HCEC 1CT (cell line): ENCODE measurements at places on chromosomes 4 and X.
A peak's percentile ranks its signal among the peaks of the same experiment; 100 is the strongest.

DNA sequence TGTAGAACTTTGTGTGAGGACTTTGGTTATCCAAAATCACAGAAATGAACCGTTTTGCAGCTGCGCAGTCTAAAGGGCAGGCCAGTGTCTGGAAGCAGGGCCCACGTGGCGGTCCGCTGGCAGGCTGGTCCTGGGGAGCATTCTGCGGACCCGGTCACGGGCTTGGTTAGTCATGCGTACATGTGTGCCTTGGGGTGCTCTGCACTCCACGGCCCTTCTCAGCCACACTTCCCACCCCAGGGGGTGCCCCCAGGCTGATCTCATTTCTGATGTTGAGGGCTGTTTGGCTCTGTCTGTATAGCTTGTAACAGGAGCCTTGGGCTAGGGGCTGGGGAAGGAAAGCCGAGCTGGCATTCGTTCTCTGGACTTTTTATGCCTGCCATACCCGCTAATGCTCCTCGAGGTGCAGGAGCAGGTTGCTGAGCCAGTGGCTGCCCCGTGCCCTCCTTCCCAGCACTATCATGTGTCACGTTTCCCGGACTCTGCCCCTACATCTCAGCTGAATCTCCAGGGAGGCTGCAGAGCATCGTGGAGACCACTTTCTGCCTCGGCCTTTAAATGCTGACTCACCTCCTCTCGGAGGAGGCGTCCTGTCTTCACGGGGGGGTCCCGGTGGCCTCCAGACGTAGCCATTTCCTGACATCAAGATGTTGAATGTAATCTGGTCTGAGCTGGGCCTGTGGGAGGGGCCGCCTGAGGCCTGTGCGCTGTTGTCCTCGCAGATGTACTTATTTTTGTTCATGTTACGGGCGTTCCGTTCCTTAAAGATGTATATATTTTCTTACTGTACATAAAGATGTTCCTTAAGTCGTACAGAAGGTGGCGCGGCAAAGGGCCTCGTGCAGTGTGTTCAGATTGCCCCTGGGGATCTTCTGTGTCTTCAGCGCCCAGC, 11.4 kb upstream of the TADA2B start:
- DNase-seq, result no peak

DNA sequence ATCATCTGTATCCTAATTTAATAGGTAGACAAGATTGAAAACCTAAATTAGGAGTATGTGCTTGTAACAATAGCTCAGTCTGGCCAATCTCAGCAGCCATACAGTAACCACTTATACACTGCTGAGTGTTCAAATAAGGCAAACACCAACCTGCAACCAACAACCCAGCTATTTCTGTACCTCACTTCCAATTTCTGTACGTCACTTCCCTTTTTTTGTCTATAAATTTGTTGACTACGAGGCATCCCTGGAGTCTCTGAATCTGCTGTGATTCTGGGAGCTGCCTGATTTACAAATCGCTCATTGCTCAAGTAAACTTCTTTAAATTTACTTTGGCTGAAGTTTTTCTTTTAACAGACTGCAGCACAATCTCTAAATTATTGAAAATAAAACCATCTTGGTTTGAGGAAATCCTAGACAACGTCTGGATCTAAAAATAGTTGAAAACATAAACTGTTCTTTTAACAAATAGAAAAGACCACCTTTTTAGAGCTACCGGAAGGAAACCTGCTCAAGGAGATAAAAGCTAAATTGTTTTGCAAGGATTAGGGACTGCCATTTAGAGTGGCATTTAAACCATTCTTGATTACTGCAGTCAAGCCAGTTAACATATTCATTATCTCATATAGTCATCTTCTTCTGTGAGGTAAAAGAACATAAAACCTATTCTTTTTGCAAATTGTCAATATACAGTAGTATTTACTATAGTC, 778.1 kb downstream of the SH3BGRL start:
- DNase-seq, result no peak

GRCh38 chr4:29734343-29735213, 985.6 kb upstream of the PCDH7 start:
- no peak for DNase-seq

DNA sequence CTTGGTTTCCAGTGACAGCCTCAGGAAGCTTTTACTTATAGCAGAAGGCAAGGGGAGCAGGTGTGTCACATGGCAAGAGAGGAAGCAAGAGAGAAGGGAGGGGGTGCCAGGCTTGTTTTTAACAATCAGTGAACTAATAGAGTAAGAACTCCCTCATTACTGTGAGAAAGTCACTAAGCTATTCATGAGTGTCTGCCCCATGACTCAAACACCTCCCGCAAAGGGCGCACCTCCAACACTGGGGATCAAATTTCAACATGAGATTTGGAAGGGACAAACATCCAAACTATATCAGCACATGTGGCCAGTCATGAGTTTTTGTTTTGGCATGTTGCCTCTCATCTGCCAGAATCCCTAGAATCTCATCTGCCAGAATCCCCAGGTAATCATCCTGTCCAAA, 183.5 kb upstream of the C1QTNF7 start:
- peak; percentile 62 for DNase-seq

GRCh38 chr4:80446248-80446647, 110.7 kb downstream of the CFAP299 start:
- no peak for DNase-seq

- DNase-seq, result no peak
These were observed 581.8 kb downstream of the NLGN4X start for GRCh38 chrX:5646818-5647217.

- no peak for DNase-seq
These were observed 495.3 kb downstream of the UBE2NL start for GRCh38 chrX:144379156-144379555.

GRCh38 chr4:147303174-147303872, 177.6 kb upstream of the EDNRA start:
- no peak for DNase-seq

DNA sequence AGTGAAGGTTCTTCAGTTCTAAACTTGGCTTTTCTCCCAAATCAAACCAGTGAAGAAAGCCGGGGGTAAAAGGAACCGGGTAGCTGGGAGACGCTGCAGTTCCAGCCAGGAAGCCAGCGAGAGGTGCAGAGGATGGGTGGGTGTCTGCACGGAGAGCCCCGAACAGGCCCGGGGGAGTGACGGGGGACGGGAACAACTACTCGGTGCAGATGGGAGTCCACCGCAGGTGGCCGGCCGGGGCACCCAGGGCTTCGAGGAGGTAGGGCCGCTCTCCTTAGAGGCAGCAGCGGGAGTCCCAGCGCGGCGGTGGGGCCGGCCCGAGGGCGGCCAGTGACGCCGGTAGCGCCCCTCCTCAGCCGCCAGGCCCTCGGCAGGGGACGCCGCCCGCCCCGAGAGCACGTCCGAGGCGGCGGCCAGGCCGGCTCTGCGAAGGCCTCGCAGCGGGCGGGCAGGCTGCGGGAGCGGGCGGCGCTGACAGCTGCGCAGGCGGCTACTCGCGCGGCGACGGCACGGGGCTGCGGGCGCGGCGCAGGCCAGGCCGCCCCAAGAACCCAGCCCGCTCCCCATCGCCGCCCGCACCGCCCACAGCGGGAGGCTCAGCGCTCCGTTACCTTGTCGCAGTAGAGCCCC, 449 bp downstream of the FBXL5 start:
- peak; percentile 24 for DNase-seq

DNA sequence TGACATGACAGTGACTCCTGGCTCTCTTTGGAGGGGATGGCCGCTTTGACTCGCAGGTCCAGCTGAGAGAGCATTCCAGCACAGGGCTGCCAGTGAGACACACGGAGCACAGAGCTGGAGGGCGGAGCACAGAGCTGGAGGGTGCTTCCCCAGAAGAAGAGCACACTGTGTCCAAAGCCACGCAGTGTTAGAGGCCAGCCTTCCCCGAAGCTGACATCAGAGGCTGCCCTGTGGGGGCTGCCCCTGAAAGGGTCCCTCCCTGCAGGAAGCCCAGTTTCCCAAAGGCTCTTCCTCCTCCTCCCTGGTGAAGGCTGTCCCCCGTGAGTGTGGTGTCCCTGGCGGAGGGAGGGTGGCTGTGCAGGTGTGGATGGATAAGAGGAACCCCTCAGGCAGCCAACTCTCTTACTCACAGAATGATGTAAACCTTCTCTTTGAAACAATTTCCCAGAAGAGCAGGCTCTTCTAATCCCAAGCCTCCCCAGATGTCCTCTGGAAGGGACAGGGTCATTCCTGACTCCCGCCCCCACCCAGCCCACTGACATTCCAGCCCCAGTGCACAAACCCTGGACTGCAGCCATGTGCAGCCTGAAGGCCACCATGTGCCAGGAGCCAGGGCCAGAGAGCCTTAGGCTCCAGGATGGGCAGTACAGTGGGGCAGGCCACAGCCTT, 53.4 kb downstream of the PSAPL1 start:
- no peak for DNase-seq
